ENCODE measurements at places on chromosomes 3 and 15.

DNA sequence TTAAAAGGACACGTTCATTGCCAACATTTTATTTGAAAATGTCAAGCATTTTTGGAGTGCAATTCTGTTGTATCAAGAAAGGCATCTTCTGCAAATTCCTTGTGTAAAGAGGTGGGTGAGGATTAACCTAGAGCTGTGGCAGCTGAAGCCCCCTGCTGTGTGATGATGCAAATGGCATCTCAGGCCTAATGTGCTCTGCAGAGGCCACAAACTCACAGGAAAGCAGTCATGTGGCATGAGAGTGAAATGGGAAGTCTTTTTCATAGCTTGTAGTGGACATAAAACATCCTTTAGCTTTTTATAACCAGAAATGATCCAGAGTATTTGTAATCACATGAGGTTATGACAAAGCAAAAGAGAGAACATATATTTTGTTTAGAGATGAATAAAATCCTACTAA lies 6.4 kb downstream of the CADM2 start:
- DNase-seq = peak; percentile 27

DNA sequence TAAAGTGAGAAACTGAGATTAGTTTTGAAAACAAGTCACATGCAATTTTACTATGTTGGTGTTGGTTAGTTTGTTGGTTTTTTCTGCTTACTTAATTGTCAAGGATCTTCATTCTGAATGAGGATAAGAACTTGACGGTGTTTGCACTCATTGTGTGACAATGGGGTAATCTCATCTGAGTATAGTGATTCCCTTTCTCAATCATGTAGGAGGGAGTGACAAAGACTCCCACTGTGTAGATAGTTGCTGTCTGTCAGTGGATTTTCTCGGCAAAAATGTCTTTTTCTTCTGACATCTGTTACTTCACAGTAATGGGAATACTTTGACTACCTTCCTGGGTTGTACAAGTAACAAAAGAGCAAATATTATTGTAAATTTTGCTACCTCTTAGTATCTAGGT lies 23.5 kb downstream of the KCNH8 start:
- no peak for DNase-seq

GRCh38 chr15:48049736-48050135 lies 71.1 kb upstream of the SLC24A5 start:
- DNase-seq = no peak

- no peak for DNase-seq
Observed at GRCh38 chr3:80649170-80649569, 881.4 kb upstream of the ROBO1 start.

GRCh38 chr15:56931639-56932508 lies 13.4 kb downstream of the TCF12 start:
- no peak for DNase-seq

- no peak for DNase-seq
Observed at GRCh38 chr3:151770956-151771355, 37.2 kb downstream of the AADACL2 start.

GRCh38 chr3:13072600-13073325 lies 466 bp downstream of the IQSEC1 start:
- DNase-seq = no peak

GRCh38 chr3:162641317-162641716 lies 1144.7 kb downstream of the OTOL1 start:
- DNase-seq = no peak

GRCh38 chr15:36218322-36218721 lies 361.1 kb upstream of the CDIN1 start:
- no peak for DNase-seq

DNA sequence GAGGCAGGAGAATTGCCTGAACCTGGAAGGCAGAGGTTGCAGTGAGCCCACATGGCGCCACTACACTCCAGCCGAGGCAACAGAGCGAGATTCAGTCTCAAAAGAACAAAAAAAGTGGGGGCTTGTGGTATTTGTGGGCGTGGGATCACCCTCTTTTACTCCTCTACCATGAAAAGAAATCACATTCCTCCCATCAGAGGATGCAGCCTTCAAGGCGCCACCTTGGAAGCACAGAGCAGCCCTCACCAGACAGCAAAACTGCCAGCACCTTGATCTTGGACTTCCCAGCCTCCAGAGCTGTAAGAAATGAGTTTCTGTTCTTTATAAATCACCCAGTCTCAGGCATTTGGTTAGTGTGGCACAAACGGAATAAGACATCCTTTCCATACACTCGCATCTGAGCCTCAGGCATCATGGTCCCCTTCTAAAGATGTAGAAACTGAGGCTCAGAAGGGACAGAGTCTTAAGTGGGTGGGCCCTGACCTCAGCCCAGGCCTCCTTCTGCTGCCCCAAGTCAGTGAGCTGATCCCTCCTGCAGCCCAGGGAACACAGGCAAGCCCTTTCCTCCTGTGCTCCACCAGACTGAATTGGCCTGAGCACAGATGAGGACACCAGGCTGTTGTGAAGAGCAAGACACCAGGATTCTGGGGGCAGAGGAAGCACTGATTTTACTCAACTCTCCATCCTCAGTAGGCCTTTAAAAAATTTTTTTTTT lies 201.7 kb upstream of the LINGO1 start:
- no peak for DNase-seq

DNA sequence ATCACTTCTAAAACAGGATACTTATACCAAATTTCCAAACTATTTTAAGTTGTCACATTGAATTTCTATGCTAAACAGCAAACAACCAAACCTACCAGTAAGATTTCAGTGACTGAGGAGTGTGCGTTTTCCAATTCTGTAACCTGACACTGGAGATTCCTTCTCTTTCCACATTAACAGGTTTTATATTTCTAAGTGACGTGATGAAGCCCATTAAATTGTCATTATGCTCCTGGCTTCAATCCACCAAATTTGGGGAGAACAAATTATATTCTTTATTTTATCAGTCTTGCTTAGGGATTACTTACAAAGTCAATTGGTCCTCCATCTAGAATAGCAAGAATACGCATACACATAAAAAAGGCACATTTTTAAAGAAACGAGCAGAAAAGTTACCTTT lies 764.8 kb upstream of the NR2F2 start:
- no peak for DNase-seq

DNA sequence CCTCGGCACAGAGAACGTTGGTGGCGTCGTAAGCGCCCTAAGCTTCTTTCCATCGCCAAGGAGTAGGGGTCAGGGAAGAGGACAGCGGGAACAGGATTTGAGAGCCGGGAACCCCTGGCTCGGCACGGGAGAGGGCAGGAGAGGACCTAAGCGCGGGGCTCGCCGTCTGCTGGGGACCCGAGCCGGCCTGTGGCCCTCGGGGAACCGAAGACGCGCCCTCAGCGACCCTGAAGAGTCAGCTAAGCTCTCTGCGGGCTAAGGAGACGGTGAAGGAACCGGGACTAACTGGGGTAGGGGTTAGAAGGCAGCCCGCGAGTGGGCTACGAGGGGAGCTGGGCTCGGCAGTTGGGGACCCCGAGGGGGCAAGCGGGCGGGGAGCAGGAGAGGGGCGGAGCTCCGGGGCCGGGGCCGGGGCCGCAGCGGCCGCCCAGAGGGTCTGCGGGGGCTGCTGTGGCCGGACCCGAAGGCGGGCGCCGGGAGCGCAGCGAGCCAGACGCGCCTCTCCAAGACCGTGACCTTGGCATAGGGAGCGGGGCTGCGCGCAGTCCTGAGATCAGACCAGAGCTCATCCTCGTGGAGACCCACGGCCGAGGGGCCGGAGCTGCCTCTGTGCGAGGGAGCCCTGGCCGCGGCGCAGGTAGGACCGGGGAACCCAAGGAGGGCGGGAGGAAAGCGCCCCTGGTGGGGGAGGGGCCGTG lies 574 bp downstream of the CASR start:
- no peak for DNase-seq

- DNase-seq = no peak
Observed at GRCh38 chr3:104520228-104520655, 846.5 kb upstream of the ALCAM start.

DNA sequence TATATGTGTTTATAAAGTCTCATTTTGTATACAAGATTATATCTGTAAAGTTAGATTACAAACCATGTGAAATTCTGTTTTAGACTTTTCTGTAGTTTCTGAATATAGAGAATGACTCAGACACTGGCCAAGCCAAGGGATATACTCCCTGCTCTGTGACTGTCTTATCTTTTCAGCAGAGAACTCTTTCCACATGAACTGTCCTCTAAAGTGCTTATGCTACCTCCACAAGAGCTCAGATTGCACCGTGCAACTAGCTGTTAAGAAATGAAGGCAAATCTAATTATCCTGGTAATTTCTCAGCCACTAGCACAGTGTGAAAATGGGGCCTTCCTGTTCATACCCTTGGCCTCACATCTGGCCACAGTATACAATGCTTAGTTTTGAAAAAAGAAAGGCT lies 44.3 kb upstream of the CPNE4 start:
- DNase-seq = no peak

- no peak for DNase-seq
Observed at GRCh38 chr15:90647326-90647725, 69.8 kb upstream of the BLM start.

- DNase-seq = no peak
Observed at GRCh38 chr3:28301688-28302087, 46.8 kb upstream of the ZCWPW2 start.

- DNase-seq = no peak
Observed at GRCh38 chr3:57062101-57062631, 1.7 kb downstream of the SPATA12 start.

GRCh38 chr15:70566989-70567388 lies 196.4 kb downstream of the UACA start:
- no peak for DNase-seq

DNA sequence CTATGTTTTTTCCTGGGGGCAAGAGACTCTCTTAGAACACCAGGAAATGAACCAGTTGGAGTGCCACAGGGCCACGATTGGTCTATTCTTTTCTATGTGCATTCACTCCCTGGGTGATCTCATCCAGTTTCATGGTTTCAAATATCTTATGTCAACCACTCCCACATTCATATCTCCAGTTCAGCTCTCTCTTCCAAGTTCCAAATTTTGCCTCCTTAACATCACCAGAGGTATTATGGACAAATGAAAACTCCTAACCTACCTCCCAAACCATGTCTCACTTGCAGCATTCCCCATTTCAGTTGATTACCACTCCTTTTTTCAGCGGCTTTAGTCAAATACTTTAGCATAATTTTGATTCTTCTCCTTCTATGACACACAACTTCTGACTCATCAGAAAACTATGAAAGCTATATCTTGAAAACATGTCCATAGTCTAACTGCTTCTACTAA lies 203.1 kb upstream of the SEMA6D start:
- no peak for DNase-seq

- DNase-seq = no peak
Observed at GRCh38 chr3:165395188-165395587, 199.0 kb upstream of the SLITRK3 start.

DNA sequence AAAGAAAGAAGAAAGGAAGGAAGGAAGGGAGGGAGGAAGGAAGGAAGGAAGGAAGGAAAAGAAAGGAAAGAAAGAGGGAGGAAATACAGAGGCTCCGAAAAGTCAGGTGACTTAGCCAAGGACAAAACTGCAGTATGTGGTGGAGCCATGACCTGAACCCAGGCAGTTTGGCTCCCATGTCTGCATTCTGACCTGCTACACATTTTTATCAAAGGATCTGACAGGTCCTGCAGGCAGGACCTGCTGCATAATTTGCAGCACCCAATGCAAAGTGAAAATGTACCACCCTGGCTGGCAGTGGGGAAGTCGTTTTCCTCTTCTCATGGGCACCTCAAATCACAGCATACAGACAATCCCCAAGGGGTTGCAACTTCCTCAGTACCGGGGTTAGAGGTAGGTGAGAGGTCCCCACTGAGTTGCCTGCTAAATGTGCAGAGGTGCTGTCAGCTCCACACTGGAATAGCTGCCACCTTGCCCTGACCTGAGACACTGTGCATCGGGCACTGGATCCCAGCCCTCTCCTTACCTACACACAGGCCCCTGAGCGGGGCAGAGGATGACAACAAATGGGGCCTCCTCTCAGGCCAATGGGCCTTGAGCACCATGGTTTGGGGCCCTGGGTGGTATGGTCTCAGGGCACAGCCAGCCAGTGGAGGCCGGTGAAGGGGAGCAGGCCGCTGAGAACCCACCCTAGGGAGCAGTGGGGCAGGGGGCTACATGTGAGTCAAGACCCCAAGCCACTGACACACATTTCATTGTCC lies 175.1 kb downstream of the SHQ1 start:
- DNase-seq = no peak

DNA sequence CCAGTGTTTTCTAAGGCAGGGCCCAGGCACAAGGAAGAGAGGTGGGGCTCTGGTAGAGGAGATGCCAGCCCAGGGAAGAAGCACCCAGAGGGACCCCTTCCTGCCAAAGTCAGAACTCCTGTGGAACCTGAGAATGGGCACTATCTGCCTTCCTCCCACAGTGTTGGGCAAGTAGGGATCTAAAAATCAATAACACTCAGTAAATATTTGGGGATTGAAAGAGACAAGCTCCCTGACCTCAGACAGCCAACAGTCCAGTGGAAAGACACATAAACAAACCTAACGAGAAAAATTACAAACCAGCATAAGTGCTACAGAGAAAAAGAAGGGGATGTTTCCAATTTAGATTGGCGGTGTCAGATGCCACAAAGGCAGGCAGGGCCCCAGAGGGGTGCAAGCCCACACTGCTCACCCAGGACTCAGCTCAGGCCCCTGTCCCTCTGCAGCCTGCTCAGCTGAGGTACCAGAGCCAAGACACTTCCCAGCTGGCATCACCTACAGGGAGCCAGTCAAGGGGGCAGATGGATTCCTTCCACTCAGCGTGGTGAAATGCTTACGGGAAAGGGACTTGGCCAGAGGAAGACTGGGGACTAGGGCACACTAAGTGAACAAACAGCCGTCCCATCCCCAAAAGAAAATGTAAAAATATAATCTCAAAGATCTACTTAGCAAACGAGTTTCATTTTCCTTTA lies 15.9 kb downstream of the ADCY5 start:
- no peak for DNase-seq

- DNase-seq = no peak
Observed at GRCh38 chr3:188721990-188722389, 449.8 kb upstream of the TPRG1 start.

DNA sequence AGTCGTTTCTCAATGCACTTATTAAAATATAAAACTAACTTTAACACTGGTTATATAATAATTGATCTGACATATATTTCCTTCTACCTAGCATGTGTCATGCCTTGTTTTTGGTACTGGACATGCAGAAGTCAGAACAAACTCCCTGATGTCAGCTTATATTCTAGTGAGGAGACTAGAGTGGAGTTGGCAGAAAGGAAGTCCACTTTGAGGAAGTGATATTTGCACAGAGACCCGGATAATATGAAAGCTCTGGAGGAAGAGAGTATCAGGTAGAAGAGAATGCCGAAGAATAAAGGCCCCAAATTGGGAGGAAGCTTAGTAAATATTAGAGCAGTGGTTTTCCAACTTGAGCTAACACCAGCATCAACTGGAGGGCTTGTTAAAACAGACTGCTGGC lies 24.6 kb upstream of the ZNF280D start:
- no peak for DNase-seq

DNA sequence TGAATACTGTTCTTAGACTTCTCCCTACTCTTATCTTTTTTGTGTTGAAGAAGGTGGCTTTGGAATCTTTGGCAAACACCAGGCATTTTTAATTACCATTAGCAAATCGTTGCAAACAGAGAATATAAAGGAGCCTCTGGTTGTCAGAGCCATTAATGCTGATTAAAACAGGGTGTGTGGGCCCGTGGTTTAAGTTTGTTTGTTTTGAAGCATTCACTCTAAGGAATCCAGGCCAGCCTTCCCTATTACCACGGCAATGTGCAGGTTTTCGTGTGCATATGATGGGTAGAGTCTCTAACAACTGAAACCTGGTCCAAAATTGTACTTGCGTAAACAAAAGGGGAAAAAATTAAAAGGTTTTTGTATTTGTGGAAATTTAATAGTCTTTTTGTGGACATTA lies 141.2 kb upstream of the GMNC start:
- DNase-seq = no peak

GRCh38 chr3:142077859-142078500 lies 71.4 kb downstream of the TFDP2 start:
- DNase-seq = no peak

Measured in 8988T (cell line).